ENCODE measurements at places on chromosomes 6 and 20. TPM values are rescaled to one million over a fixed set of nuclear protein-coding genes. Genes with fewer than 3 reads are reported as not detected.

DNA sequence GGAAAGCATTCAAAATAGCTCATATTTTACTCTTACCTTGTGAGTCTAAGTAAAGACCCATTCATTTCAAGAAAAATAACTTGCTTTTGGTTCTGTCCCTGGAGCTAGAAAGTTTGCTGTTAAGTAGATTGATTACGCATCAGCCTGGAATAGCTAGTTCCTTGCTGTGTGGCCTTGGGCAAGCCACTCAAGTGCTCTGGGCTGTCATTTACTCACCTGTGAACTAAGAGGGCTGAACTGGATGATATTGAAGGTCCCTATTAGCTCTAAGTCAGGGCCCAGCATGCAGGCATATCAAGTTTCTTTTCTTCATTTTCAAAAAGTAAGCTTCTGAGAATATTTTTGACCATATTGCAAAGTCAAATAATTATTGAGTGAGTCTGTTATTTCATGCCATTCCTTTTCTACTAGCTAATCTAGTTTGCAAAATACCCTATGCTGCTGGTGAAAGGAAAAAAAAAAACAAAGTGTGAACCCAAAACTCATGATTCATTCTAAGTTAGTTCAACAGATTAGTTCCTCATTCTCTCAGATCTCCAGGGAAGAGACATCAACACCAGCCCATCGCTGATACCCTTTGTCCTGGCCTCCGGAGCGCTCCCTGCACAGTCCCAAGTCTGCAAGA, 106.5 kb upstream of the GMDS start:
- no peak for DNase-seq

DNA sequence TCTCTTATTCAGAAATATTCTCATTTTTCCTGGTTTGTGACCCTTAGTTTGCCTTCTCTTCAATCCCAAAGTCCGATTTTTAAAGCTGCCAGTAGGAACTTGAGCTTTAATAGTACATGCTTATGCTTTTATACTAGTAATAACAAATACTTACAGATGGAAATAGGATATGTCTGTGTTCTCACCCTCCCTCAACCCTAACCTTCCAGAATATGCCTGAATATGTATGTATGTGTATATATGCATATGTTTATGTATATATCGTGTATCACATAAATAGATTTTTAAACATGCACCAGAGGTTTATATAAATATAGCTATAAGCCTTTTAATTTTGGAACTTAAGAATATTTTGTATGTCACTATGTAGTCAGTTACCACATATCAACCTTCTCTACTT, 38.8 kb downstream of the CDYL start:
- no peak for DNase-seq

DNA sequence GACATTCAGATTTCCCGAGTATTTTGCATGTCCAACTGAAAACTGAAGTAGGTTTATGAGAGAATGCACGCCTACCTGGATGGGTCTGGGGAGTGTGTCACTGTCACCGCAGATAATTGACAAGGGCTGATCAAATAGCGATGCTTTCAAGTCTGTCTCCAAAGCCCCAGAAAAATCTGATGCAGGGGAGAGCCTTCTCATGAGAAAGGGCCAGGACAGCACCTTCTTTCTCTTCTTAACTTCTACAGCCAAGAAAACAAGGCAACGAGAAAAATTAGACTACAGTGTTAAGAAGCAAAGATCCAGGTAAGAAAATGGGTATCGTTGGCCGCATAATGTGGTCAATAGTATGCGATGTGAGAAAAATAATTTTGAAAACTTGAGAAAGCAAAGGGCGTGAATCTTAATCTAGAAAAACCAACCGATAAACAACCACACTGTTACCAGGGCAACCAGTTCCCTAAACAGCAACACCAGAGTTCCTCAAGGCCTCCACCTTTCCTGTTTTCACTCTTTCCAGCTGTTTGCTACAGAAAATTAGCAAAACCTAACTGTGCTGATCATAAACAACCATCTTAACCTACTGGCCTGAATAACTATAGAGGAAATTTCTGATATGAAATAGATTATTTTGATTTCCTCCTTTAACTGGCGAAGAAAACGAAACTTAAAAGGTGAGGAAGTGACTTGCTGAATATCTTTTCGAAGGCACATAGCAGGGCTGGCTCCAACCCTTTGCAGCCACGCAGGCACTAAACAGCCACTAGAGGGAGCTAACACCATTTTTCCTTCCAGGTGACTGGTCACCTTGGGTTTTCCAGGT, 2.6 kb downstream of the TAGAP start:
- DNase-seq: peak; percentile 85

CST7 gene
- total RNA-seq: not detected

- no peak for DNase-seq
Observed at GRCh38 chr6:43257367-43258145, 14.3 kb downstream of the TTBK1 start.

- DNase-seq: no peak
Observed at GRCh38 chr20:35232575-35232974, 6.1 kb downstream of the MMP24 start.

GABRR1 gene
- total RNA-seq: not detected

GRCh38 chr20:34311118-34312023, 8.2 kb upstream of the AHCY start:
- no peak for DNase-seq

DNA sequence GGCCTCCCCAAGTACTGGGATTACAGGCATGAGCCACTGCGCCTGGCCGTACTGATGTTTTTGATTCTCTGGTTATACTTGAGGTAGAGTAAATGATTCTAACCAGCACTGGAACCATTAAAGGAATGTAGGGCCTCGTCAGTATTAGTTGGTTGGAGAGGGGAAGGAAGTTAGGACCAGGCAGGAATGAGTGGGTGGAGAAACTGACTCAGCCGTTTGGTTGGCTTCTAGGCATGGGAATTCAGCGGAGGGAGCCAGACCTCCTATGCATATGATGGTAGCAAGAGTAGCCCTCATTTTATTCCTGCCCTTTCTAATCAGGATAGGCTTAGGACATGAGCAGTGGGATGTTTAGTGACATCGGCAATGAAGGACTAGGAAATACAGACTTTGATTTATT, 19.0 kb upstream of the SERINC3 start:
- peak; percentile 48 for DNase-seq

GRCh38 chr6:127690092-127690491, 113.1 kb downstream of the C6orf58 start:
- DNase-seq: peak; percentile 32

PDYN gene
- total RNA-seq: not detected

SLC2A10 gene
- total RNA-seq: not detected

DNA sequence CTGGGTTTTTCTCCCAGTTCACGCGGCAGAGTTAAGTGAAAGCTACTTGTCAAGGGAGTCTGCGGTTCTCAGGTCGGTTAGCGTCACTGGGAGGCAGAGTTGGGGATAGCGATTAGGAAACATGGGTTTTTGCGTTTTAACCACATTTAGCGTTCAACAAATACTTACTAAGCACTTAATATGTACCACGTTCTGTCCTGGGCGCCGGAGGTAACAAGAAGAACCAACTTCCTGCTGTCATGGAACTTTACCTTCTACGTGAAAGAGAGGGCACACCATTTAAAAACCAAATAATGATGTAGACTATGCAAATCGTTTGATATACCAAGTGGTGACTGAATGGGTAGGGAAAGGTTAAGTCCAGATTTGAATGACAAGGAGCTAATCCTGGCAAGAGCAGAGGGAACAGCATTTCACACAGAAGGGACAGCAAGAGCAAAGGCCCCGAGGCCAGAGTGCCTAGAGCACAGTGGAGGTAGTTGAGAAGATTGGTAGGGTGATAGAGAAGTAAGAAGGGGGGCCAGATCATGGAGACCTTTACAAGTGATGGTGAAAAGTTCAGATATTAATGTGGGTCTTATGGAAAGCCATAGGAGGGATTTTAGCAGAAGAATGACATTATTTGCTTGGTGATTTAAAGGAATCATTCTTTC, 744 bp downstream of the RIOK1 start:
- no peak for DNase-seq

- no peak for DNase-seq
Observed at GRCh38 chr6:6411115-6411514, 90.7 kb upstream of the F13A1 start.

DNA sequence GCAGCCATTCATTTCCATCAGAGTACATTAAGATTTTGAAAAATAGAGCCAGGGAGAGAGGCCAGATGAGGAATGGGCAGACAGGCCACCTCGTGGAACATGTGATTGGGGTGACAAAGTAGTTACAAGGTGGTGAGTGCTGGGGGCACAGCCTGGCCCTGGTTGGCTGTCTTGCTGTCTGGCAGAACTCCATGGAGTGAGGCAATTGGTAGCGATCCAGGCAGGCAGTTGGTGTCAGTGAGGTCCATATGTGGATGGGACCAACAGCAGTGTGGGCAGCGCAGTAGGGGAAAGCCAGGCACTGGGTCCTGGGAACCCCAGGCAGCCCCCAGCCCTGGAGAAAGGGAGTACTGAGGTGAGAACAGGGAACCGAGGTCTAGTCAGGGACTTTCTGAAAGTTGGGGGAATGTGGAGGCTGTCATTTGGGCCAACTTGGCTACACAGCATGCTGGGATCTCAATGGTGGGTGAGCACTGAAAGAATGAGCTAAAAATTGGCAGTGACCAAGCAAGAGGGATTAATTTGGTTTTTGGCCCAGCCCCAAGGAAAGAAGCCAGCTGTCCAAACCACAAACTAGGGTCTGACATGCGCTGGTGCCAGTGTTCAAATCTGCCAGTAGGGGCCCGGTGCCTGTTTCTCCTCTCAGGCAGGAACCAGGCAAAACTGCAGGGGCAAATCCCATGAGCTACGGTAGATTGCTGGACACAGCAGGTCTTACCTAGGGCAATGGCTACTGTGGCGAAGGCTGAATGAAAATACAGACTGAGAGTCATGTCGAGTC, 61.4 kb upstream of the E2F3 start:
- DNase-seq: peak; percentile 11

MYT1 gene
- total RNA-seq: not detected

GRCh38 chr6:44076356-44077213, 50.7 kb downstream of the MRPL14 start:
- no peak for DNase-seq

- no peak for DNase-seq
Observed at GRCh38 chr20:51176876-51177275, 154.0 kb upstream of the KCNG1 start.

PREP gene
- 67.6 TPM for total RNA-seq

SOBP gene
- total RNA-seq: 0.21 TPM

DNA sequence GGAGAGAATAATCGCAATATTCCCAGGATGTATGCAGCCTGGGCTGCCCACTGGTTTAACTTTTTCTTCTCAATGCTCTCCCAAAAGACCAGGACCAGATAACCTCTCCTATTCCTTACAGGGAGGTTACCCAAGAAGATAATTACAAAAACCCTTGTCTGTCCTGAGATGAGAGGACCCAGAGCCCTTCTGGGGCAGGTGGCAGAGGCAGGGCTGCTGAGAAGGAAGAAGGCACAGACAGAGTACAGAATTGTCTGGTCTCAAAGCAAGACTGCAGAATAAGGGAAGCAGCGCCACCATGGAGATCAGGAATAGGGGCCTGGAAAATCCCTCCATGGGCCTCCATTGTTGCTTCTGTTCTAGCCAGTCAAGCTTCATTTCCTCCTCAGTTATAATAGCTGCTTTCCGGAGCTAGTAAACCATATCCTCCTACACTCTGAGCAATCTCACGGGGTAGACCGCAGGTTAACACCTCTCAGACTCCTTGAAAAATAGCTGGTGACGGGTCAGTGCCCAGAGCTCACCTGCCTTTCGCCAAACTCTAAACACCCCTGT, 463 bp upstream of the HLA-DMB start:
- DNase-seq: no peak

GRCh38 chr6:111943726-111944125, 70.5 kb upstream of the FYN start:
- DNase-seq: no peak

GPLD1 gene
- 0.16 TPM for total RNA-seq

SMLR1 gene
- total RNA-seq: not detected

- no peak for DNase-seq
Observed at GRCh38 chr20:33309631-33310030, 26.6 kb downstream of the BPIFB1 start.

- DNase-seq: no peak
Observed at GRCh38 chr6:49339096-49339495, 124.0 kb downstream of the MMUT start.

DNA sequence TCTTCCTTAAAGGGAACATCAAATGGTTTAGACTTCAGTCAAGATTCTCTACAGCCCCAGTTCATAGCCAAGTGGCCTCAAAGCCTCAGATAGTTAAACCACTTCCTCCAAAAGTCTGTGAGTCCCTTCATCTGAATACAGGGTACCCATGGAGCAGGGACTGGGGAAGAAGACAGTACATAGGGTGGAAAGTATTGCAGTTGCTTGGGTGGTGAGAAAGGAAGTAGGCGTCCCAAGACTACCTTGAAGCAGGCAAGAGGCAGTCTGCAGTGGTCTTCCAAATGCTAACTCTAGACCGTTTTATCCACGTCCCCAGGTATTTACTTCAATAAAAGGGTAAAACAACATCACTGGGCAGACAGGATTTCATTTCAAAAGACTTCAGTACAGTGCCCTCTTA, 2.0 kb downstream of the FYN start:
- no peak for DNase-seq

- DNase-seq: peak; percentile 71
Observed at GRCh38 chr6:106642476-106642875, 13.1 kb downstream of the QRSL1 start.

GRCh38 chr6:74925683-74926082, 280.2 kb downstream of the COL12A1 start:
- DNase-seq: no peak

BMP5 gene
- total RNA-seq: not detected

GRCh38 chr20:44993343-44993742, 27.0 kb downstream of the STK4 start:
- peak; percentile 32 for DNase-seq

FNDC11 gene
- 3.9 TPM for total RNA-seq

- DNase-seq: no peak
Observed at GRCh38 chr20:46134716-46135115, 16.6 kb downstream of the CD40 start.

BPIFB4 gene
- total RNA-seq: not detected

DNA sequence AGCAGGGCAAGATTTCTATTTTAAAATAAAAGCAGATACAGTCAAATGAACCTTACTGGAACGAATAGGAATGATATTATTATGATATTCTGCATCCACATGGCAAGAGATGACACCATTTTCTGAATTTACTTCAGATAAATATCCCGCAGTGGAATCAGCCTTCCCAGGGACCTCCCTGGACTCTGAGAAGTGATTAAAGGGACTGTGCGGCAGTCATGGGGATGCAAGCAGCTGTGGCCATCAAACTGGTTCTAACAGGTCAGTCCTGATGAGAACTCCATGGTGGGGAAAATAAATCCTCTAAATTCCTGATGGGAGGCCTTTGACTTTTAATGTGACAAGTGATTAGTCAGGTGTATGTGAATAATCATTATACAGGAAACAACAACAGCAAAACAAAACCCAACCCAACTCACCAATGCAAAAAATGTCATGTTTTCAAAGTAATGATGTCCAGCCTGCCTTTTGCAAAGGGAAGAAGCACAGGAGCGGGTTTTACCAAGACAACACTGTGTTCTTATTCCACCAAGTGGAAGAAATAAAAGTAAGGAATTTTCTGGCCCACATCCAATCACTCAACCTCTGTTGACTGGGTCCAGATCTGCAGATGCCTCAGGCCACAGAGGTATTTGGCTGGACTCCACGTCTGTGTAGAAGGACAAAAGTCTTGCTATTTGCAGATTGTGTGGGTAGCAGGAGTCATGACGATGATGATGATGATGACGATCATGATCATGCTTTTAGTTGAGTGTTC, 61.9 kb upstream of the CITED2 start:
- peak; percentile 83 for DNase-seq

Data from MCF 10A (cell line).